ENCODE measurements at places on chromosomes 2 and 18. TPM values are rescaled to one million over a fixed set of nuclear protein-coding genes. Genes with fewer than 3 reads are reported as not detected.

Gene TMEM178A
- total RNA-seq, result 0.23 TPM

DNA sequence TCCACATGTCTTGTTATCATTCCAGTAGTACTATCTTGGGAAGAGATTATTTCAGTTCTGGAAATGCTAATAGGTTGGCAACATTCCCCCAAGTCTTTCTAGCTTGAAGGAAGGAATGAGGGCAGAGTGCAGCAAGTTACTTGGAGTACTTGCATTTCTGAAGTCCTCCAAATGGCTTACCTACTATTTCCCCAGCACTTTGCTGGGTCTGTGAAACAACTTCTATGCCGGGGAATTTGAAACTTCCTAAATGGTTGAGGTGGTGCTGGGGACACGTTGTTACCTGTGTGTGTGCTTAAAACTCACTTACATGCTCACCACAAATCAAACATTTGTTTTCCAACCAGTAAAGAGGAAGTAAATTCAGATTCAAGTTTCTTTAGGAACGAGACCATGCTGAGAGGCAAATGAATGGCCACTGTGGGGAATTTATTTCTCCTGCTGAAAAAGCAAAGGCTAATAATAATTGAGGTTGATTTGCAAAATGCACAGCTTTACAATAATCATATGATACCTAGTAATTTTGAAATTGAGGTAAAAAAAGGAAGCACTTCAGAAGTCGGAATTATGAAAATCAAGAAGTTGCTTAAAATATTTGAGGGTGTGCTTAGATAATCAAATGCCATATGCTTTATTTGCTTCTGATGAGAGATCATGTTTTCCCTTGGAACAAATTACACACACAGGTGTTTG is 1167.7 kb upstream of the ZEB2 start:
- no peak for DNase-seq

- DNase-seq, result no peak
Measured at GRCh38 chr2:66587216-66587615, 152.3 kb downstream of the MEIS1 start.

DNA sequence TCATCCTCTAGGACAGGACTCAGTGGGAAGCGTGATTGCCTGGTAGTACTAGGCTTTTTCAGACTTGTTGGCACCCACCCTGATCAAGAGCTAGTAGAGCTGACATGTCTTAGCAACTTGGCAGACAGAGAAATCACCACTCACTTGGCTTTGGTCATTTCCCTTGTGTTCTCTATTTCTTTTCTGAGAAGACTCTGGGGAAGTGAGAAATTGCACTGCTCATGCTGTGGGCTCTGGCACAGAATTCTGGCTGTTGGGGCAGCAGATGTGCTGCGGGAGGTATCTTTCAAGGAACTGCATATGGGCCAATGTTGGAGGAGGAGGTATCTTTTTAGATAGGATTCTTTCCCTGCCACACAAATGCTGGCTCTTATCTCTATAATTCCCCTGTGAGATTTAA is 529.1 kb upstream of the MEX3C start:
- DNase-seq, result no peak
